ENCODE measurements at places on chromosomes 3 and 15. TPM values are rescaled to one million over a fixed set of nuclear protein-coding genes. Genes with fewer than 3 reads are reported as not detected.

The RHCG gene
- total RNA-seq = 0.16 TPM

The XCR1 gene
- not detected for total RNA-seq

The MME gene
- 80.3 TPM for total RNA-seq

The ARGFX gene
- not detected for total RNA-seq

The FRMD4B gene
- 0.90 TPM for total RNA-seq

Measured in cardiac atrium fibroblast (primary cell).